Osteoblast (primary cell): ENCODE measurements at places on chromosomes 3 and 15. TPM values are rescaled to one million over a fixed set of nuclear protein-coding genes. Genes with fewer than 3 reads are reported as not detected.

GP5 gene
- total RNA-seq = 0.29 and 0.36 TPM in 2 replicates

GMNC gene
- under 0.01 and 0.72 TPM in 2 replicates for total RNA-seq

DNA sequence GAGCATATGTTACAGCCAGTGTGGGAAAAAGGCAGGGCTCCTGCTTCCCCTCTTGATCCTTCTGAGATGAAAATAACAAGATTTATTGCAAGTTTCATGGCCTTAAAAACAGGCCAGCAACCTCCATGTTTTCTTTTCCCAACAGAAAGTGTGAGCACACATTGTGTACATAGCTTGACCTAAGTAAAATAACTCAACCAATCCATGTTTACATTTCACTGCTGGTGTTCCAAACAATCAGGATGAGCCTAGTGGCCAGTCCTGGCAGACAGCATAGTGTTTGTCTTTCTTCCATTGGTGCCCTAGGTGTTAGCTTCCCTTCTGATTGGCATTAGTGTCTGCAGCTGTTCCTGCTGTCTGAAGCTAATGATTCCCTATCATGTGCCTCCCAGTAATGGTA is 847.7 kb downstream of the EPHA3 start:
- no peak for DNase-seq

CHRM5 gene
- total RNA-seq = under 0.01 TPM in 2 replicates

CPB1 gene
- total RNA-seq = 1.1 and 1.8 TPM in 2 replicates

- DNase-seq = no peak
These were observed 135.5 kb downstream of the CNTN6 start for GRCh38 chr3:1228289-1228688.

POLG gene
- 50.7 and 61.2 TPM in 2 replicates for total RNA-seq

RTP4 gene
- total RNA-seq = 2.7 and 4.0 TPM in 2 replicates

DNA sequence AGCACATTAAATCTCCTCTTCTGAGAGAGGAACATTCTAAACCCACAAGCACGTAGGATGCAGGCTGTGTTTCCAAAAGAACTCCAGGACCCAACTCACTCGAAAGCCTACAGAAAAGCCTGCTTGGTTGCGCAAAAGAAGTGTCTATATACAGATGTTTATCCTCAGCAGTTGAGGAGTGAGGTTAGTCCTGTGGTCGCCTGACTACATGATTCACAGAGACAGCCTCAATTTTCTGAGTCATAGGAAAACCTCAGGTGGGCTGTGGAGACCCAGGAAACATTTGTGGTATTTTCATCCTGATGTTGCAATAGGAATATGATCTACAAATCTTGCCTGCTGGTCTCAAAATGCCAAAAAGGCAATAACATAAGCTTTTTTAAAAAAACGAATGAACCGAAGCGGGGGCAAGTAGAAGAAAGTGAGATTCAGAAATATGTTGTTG is 183.8 kb upstream of the THRB start:
- DNase-seq = no peak

SCN5A gene
- under 0.01 TPM in 1 of 2 replicates, not detected in the other for total RNA-seq

NAALADL2 gene
- total RNA-seq = 22.1 and 23.5 TPM in 2 replicates

- no peak for DNase-seq
These were observed 683.8 kb downstream of the ZNF385D start for GRCh38 chr3:21067031-21067813.

- DNase-seq = no peak
These were observed 66.8 kb upstream of the PXYLP1 start for GRCh38 chr3:141164852-141165251.

GNB4 gene
- total RNA-seq = 79.3 and 92.3 TPM in 2 replicates

DNA sequence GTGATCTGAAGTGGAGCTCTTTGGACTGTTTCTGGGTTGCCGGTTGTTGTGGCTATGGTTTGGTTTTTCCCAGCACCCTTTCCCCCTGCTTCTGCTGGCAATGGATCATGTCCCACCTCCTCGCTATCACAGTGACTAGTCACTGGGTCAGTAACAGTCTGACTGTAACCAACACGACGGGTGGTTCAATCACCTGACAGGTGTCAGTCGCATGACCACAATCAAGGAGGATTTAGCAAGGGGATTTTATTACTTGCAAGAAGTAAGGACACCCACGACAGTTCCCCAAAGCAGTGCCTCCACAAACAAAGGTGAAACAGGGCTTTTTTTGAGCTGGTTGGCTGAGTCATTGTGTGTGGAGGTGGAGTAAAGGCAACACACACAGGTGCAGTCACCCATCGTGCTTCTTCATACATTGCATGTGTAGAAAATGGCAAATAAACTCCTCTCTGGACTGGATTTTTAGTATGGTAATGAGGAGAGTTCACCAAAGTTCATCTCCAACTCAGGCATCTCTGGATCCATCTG is 58.8 kb upstream of the FAM3D start:
- DNase-seq = no peak

DNA sequence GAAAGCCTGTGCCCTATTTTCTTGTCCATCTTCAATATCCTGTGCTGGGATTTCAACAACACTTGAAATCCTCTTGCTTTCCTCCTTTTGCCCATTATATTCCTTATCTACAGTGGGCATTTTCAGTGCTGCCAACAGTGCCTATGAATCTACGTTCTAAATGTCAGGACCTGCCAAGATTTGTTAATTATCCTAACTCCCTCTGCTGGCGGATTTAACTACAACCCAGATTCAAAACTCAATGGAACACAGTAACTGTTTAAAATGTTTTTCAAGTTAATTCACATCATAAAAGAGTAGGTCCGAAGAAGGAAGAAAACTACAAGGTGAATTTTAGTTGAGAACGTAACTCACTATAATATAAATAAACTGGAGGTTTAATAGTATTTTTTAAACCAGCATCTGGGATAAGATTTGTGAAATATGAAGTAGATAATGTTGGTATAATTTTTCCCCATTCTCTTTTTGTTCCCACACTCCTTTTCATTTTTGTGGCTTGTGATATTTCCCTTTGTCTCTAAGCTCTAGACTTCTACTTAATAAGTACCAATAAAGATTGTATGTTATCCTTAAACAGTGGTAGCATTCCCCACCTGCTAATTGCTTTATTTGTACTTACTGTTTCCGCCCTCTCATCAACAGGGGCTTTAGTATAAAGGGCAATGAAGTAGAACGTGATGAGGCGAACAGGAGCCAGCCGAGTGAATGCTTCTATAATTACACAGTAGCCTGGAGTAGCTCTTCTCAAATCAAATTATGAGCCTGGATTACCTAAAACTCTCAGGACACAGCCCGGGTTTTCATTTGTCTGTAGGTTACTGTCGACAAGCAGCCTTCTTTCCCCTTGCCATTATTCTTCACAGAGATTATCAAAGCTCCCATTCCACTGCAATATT is 302.5 kb upstream of the ATP11B start:
- no peak for DNase-seq

MYRIP gene
- under 0.01 TPM in 2 replicates for total RNA-seq

DNA sequence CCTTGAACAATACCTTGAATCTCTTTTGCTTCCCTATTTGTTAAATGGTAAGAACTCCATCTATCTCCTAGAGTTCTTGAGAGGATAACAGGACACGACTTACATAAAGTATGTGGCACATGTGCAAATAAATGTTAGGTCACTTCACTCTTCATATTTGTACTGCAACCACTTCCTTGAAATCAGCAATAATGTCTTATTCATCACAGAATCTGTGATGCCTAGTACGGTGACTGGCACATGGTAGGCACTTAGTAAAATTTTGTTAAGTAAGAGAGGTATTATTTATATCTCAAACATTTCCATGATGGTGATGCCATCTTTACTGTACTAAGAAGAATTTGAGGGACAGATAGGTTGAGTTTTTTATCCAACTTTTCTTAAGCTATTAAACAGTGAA is 14.3 kb downstream of the CD47 start:
- no peak for DNase-seq

C2CD4A gene
- total RNA-seq = under 0.01 TPM in 1 of 2 replicates, not detected in the other

DNA sequence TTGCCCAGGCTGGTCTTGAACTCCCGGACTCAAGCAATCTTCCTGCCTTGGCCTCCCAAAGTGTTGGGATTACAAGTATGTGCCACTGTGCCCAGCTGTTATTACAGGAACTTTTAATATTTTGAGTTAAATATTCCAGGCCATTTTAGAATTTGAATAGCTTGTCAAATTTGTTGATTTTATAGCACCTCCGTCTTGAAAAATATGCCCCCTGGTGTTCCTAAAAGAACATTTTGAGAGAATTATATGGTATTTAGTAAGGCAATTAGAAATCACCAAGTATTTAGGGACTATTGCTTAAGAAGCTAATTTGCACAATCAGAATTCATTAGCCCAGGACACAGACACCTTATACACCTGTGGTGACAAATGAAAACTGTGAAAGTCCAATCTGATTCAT is 23.7 kb downstream of the PDE8A start:
- no peak for DNase-seq

DNA sequence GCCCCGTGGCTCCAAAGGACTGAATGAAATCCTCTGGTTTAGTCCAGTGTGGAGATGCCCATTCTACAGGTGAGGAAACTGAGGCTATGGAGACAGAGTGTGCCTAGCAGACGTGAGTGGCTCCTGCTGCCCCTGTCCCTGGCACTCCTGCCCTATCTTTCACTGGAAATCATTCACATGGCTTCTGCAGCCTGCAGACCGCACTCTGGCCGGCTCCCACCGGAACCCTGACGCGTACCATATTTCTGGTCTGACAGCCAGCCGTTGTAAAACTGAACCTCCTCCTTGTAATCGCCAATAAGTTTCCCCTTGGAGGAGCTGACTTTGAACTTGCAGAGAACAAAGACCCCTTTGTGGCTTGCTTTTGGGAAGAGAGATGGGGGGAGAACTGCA is 136.5 kb downstream of the CHSY1 start:
- peak; percentile 48 for DNase-seq

GRCh38 chr15:52255008-52255407 is 40.6 kb downstream of the MYO5C start:
- no peak for DNase-seq

DNA sequence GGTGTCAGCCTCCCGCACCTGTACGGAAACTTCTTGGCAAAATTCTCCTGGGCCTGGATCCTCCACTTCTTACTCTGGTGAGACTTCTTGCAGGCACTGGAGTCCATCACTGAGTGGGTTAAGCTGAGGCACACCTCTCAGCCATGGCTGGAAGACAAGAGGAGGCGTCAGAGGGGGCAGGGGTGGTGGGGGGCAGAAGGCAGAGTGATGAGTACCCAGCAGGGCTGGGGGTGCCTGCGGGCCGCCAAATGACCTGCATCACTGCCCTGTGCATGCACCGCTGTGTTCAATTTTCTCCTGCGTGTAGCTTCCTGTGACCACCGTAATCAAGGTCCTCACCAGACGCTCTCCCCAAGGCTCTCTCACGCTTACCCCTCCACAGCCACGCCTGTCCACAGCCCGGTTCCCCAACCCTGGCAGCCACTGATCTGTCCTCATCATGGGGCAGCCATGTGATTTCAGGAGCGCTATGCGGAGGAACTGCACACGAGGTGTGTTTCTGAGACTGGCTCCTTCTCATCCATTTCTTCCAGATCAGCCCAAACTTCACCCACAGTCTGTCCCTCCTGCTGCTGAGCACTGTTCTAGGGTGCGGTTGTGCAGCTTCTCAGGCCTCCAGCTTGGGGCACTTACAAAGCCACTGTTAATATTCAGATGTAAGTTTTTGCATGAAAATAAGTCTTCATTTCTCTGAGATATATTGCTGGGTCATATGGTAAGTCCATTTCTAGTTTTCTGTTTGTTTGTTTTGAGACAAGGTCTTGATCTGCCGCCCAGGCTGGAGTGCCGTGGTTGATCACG is 5.2 kb downstream of the C3orf22 start:
- DNase-seq = peak; percentile 48

DNA sequence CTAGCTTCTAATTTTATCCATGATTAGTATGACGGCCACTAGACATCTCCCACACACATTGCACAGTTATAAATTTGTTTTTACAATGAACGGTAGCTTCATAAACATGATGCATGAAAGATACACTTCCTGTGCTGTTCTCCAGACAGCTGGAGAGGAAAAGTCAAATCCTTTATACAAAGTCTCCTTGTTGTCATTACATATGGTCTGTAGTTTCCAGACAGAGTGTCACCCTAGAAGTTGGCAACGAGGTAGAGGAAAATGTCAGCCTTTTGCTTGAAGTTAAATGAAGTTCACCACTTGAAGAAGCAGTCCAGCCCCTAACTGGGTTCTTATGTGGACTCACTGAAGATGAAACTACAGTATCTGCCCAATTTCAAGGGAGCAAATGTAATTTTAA is 253.0 kb upstream of the P2RY1 start:
- no peak for DNase-seq

DNA sequence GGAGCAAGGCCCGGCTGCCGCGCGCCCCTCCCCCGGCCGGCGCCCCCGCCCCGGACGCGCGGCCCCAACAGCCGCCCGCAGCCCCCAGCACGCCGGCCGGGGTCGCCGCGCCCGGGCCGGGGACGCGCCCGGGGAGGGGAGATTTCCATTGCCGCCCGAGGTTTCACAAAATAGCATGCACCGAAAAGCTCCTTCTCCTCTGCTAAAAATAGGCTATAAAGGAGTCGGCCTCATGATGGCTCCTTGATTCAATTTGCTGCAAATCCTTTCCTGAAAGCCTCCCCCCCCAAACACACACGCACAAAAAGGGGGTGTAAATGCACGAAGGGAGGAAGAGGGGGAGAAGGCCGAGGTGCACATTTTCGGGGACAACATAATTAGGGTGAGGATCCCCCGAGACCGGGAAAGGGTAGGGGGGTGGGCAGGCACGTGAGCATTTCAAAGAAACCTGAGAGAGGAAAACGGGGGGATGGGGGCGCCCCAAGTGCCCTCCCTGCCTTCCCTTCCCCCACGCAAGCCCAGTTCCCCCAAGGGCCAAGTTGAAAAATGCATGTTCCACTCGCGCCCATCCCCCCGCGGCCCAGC is 734 bp downstream of the TBL1XR1 start:
- DNase-seq = peak; percentile 95

DNA sequence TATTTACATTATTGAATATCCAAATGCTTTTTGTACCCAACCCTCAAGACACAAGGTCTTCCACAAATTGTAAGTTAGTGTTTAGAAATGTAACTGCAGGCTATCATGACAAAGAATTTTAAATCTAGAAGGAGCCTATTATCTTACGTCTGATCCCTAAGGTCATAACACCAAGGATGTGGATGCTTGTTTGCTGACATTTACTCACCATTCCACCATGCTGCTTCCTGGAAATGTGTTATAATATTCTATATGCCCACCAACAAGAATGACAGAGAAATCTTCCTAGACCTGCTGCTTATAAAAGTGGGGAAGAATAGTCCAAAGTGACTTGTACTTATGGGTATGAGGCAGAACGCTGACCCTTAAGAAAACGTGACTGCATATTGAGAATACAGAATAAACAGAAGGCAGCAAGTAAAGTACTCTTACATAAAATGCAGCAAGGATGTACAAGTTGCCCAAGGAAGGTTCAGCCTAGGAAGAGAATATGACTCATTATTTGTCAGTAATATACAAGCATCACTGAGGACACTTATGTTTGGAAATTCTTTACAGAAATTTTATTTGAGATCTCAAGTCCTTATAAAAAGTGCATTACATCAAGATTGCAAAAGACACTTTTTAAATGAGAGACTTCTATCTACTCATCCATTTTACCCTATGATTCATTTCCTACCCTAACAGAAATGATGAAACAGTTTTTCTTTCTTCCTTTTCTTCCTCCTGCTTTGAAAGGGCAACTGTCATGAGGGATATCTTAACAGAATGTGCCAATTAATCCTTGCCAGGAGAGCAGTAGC is 59.6 kb downstream of the ESYT3 start:
- DNase-seq = peak; percentile 91

KIF15 gene
- 1.5 and 1.8 TPM in 2 replicates for total RNA-seq

- peak; percentile 86 for DNase-seq
These were observed 82.4 kb upstream of the HERC1 start for GRCh38 chr15:63915873-63916771.

SNTN gene
- not detected in 2 replicates for total RNA-seq

CCR1 gene
- 0.59 and 1.1 TPM in 2 replicates for total RNA-seq
